K562 (cell line): ENCODE measurements at places on chromosomes 16 and 17. TPM values are rescaled to one million over a fixed set of nuclear protein-coding genes. Genes with fewer than 3 reads are reported as not detected.
A peak's percentile ranks its signal among the peaks of the same experiment; 100 is the strongest.

Gene HEXIM1
- total RNA-seq = 21.4 and 28.3 TPM in 2 replicates

Gene SYT17
- total RNA-seq = not detected in 2 replicates

Gene ITGB3
- 0.84 and 0.92 TPM in 2 replicates for total RNA-seq

Gene AGRP
- not detected in 2 replicates for total RNA-seq

Gene CORO7
- total RNA-seq = 67.0 and 77.2 TPM in 2 replicates

Gene PDE6G
- total RNA-seq = not detected in 2 replicates

- no peak overlapping the region for H3K27ac ChIP-seq
- no peak for DNase-seq
- no peak overlapping the region for H3K4me3 ChIP-seq
- no peaks in the 10 kb centered on the region for H3K36me3 ChIP-seq
Measured at GRCh38 chr17:3002538-3003295, 60.7 kb downstream of the OR1D5 start.

DNA sequence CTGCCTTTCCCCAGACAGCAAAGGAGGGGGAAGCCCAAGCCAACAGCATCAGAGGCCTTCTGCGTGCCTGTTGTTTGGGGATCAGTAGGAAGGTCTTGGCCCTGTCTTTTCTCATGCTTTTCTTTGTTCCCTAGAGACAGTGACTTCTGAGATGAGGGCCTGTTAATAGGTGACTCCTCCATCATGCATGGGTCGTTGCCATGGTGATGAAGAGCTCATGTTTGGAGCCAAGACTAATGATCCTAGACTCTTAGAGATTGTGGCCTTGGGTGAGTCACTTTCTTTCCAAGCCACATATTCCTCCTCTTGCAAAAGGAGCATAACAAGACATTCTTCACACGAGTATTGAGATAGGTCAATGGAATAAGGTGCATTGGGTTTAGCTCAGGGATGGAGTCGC is 201.1 kb upstream of the ASIC2 start:
- no peak overlapping the region for H3K27ac ChIP-seq
- H3K36me3 ChIP-seq = no peaks in the 10 kb centered on the region
- no peaks in the 10 kb centered on the region for H3K4me1 ChIP-seq
- no peak for DNase-seq
- no peak overlapping the region for H3K4me3 ChIP-seq
- peaks cover 6% of the 10 kb centered on the region; the same call in 2 of the 3 replicates for H3K27me3 ChIP-seq

GRCh38 chr16:20901436-20902112 is 1.0 kb downstream of the LYRM1 start:
- peak overlapping the region; percentile 92 for H3K27ac ChIP-seq
- no peaks in the 10 kb centered on the region for H3K27me3 ChIP-seq
- peaks cover 50% of the 10 kb centered on the region for H3K4me1 ChIP-seq

GRCh38 chr17:41998497-41998896 is 18.7 kb downstream of the DNAJC7 start:
- DNase-seq = no peak
- H3K4me1 ChIP-seq = no peaks in the 10 kb centered on the region
- no peak overlapping the region for H3K27ac ChIP-seq
- H3K36me3 ChIP-seq = peaks cover 89% of the 10 kb centered on the region

DNA sequence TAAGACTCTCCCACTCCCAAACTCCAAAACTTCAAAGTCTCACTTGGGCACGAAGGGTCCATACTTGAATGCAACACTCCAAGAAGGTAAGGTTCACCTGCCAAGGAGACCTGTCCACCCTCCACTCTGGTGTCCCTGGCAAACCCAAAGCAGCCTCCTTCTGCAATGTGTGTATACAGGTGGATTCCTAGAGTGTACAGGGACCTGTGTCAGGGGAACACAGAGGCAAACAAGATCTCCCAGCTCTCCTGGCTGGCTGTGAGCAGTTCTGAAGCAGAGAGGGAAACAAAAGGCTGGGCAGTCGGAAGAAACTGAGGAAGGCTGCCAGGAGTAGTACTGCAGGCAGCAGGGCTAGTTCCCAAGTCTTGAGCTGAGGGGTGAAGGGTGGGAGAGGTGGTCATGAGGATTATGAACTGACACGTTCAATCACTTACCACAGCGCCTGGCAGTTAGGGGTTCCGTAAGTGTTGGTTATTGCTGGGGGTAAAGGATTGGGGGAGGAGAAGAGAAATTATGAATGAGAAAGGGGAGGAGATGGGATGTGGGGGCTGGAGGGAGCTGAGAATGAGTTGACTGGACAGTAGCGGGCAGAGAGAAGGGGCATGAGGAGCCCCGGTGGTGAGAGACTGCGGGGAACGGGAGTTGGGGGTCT is 795 bp downstream of the KCTD13 start:
- peak overlapping the region; percentile 93 for H3K27ac ChIP-seq
- DNase-seq = peak; percentile 23

GRCh38 chr16:86103320-86103719 is 204.4 kb downstream of the IRF8 start:
- no peak overlapping the region for H3K4me3 ChIP-seq
- H3K27ac ChIP-seq = no peak overlapping the region
- H3K36me3 ChIP-seq = no peaks in the 10 kb centered on the region
- no peaks in the 10 kb centered on the region for H3K4me1 ChIP-seq
- H3K27me3 ChIP-seq = peaks cover 19% of the 10 kb centered on the region
- DNase-seq = no peak

DNA sequence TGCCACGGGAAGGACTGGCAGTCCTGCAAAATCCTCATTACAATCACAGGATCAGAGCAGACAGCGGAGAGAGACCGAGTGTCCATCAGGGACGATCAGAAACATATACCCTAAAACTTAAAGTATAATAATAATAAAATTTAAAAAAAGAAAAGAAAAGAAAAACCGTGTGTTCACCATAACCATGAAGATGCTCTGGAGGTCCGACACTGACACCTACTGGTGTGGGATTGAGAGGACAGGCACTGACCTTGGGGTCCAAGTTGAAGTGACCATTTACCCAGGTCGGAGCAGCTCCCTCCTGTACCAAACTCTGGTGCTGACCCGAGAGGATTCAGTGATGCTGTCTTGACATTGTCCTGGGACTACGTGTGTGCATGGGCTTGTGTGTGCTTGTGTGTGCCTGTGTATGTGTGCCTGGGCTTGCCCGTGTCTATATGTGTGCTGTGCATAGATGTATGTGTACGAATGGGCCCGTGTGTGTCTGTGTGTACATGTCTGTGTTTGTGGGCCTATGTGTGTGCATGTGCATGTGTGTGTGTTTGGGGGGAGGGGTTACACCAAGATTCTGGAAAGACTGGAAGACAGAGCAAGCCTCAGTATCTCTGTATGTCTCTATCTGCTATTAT is 10.0 kb upstream of the CD300LD start:
- no peak overlapping the region for H3K27ac ChIP-seq
- no peak overlapping the region for H3K4me3 ChIP-seq
- DNase-seq = peak; percentile 73
- no peaks in the 10 kb centered on the region for H3K4me1 ChIP-seq
- H3K36me3 ChIP-seq = no peaks in the 10 kb centered on the region
- H3K27me3 ChIP-seq = peaks cover 3% of the 10 kb centered on the region; the same call in 1 of the 3 replicates
